ENCODE measurements at places on chromosomes 7 and 10.

GRCh38 chr7:155869784-155870076, 57.5 kb upstream of the SHH start:
- no peak for DNase-seq

DNA sequence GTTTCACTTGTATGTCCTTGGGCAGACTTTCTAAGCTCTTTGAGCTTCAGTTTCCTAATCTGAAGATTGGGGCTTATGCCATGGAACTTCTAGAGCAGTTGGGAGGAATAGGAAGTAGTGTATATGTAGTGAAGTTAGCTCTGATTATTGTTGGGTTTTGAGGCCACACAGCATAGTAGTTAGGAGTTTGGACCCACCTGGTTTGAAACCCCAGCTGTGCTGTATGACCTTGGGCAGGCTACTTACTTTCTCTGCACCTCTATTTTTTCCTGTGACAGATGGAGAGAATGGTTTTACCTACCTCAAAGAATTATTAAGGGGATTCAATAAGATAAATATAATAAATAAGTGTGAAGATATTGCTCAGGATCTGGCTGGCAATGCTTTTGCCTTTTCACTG, 61.4 kb upstream of the ADRB1 start:
- DNase-seq, result no peak

- no peak for DNase-seq
Measured at GRCh38 chr7:43290978-43291377, 178.5 kb downstream of the HECW1 start.

GRCh38 chr10:129381741-129382140, 85.3 kb upstream of the MGMT start:
- DNase-seq, result no peak

DNA sequence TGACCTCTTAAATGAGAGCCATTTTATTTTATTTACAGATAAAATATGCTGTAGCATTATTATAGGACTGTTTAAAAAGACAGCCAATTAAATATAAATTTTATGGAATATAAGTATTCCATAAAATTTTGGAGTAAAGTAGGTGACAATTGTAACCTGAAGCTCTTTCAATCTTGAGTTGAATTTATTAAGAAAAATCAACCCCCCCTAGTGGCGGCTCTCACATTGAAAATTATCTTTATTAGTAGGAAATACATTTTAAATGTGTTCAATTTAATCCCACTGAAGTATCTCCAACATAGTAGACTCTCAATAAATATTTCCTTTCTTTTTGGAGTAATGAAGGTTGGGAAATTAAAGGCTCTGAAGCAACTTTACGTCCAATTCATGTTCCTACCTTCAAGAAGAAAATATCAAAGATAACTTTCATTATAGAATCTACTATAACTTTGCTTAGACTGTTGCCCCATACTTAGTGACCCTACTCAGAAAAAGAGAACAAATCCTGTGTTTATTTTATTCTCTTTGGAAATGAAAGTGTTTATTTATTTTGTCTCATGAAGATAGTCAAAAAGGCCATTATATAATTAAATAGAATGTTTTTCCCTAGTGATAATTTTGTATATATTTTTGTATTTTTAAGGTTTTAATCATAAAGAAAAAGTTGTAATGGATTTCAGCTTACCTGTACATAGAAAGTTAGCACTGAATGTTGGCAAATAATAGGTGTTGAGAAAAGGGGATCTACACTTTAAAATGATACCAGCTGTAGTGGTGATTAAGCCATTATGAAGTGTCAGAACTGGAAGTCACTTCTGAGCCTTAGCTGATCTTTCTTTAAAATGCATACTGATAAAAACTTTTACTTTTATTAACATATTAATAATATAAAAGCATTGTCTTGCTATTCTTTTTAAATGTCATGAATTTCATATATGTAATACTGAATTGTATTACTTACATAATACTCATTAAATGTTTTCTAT, 3.3 kb downstream of the AHR start:
- DNase-seq, result no peak

DNA sequence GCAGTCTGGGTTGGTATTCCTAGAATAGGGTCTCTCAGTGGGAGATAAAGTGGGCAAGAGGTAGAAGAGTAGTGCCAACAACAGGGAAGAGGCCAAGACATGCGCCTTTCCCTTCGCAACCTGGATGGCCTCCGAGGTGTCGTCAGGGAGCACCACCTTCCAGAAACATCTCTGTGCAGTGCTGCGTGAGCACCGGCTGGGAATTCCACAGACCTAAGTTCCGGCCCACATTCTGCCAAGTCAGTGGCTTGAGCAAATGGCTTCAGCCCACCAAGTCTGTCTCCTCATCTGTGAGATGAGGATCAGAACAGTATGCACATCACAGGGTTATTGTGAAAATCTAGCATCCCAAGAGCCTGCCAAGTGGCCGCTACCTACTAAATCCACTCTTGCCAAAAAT, 40.6 kb downstream of the CCDC3 start:
- no peak for DNase-seq

DNA sequence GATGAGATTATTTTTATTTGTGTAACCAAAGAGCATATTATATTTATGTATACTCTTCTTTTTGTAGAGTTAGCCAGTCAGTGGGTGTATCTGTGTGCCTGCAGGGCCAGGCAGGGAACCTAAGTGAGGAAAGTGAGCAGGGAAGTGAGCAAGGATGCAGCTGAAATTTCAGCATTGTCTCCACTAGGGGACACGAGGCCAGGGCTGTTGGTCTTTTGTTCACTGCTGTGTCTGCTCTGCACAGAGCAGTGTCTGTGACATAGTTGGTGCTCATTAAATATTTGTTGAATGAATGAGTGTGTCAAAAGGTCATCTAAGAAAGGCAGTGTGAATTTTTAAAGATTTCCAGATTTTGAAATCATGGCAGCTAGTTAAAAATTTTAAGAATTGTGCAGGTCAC, 51.8 kb downstream of the SUGCT start:
- DNase-seq, result no peak

- no peak for DNase-seq
Measured at GRCh38 chr10:77944519-77944918, 18.0 kb upstream of the DLG5 start.

DNA sequence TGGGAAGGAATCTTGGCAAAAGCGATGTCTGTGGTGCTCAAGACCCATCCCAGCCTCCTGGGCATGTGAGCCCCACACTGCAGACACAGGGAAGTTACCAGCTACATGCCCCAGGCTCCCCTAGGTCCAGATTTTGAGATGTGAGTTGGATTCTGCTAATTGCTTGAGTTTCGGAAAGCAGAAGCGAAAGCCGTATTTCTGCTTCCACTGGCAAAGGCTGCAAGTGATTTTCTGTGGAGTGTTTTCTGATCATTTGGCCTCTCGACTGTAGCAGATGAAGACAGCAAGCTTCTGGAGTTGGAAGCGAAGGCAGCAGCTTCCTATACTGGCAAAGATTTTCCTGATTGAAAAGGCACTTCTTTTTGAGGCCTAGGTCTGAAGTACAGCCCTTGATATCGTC, 29.6 kb downstream of the ANKRD16 start:
- DNase-seq, result no peak

DNA sequence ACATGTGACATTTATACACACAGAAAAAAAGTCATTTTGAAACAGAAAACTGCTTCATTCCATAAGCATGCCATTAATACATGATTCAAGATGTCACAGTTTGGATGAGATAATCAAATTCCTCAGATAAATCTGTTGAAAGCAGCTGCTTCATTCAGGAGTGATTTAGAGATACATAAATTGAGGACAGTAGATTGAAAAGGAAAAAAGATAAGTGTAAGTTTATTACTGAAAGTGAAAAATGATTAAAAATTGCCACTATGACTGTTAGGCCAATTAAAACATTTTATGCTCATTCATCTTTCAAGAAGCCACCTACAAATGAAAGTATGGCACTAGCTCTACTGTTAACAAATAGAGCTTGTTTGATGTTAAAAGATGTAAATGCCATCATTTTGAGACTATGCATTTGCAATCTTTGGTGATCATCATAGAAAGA, 136.9 kb upstream of the CDK6 start:
- DNase-seq, result no peak

GRCh38 chr7:157292770-157293412, 43.9 kb upstream of the DNAJB6 start:
- no peak for DNase-seq

DNA sequence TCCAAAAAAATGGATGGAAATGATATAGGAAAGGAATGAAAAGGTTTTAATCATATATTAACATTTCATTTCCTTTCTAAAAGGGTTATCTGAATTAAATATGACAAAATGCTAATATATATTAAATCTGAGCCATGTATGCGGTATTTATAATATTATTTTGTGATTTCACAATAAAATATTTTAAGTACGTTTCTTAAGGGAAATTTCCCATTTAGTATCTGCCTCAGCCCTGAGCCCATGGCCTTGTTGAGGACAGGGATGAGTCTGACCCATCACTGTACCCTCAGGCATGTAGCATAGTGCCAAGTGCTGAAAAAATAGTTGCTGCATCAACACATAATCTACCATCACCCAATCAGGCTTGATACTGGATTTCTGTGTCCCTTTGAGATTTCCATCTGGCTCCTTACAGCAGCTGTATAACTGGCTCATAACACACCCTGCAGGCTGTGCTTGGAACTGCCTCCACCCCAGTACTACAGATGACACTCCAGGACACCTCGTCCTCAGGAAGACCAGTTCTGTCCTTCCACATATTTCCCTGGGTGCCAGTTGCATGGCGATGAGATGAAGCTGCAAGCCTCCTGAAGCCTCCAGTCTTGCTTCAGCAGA, 59.4 kb upstream of the ASAH2 start:
- no peak for DNase-seq

DNA sequence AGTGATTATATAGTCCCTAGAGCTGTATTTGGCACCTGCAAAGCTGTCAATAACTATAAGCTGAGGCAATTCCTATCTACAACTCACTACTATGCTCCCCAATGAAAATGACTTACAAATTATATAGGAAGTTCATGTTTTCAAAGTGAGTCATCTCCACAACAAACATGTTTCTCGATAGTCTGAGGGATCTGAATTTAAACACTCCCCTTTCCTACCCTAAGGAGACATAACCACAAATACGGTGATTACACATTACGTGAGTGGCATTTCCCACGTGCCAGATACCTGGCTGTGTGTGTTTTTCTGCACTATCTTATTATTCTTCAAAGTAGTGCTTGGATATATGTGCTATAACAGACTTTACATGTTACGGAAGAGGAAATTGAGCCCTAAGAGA, 122.5 kb upstream of the C1QL3 start:
- no peak for DNase-seq

DNA sequence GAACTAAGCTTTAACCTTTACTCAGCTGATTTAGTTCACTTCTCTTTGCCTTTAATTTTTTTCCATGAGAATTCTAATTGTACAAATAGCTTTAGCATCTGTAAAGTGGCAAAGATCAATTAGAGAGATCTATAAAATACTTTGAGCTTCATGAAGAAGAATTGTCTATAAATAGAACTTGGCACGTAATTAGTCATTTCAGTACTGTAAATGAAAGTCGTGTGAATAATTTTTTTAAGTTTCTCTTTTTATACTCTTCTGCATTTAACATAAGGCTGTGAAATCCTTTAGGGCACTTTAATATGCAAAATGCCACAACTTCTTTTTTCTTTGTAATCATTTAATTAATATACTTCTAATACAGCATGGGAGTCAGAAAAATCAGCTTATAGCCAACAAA, 177.8 kb downstream of the CSTF2T start:
- no peak for DNase-seq

GRCh38 chr10:132502544-132503300, 34.9 kb upstream of the INPP5A start:
- no peak for DNase-seq

DNA sequence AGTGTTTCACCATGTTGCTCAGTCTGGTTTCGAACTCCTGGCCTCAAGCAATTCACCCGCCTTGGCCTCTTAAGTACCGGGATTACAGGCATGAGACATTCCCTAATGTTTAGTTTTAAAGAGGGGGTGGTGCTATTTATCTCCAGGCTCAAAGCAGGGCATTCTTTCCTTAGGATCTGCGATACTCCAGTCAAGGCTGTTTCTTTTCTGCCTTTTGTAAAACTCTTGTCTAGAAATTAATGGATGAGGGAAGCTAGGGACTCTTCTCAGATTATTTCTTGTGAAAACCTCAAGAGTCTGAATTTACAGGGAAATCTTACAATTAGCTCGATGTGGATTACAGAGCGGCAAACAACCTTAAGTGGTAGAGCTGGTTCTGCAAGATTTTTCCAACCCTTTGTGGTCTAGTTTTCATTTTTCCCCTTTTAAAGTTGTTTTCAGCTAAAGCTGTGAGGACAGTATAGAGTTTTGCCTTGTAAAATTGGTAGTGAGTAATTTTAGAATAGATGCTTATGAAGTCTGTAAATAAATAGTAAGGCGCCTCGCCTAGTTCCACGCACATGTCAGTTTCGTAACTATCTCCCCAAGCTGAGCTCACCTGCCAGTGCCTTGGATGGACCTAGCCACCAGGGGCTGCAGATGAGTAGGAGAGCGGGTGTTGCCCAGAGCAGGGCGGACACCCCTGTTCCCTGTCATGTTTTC, 53.1 kb downstream of the CUX1 start:
- no peak for DNase-seq

DNA sequence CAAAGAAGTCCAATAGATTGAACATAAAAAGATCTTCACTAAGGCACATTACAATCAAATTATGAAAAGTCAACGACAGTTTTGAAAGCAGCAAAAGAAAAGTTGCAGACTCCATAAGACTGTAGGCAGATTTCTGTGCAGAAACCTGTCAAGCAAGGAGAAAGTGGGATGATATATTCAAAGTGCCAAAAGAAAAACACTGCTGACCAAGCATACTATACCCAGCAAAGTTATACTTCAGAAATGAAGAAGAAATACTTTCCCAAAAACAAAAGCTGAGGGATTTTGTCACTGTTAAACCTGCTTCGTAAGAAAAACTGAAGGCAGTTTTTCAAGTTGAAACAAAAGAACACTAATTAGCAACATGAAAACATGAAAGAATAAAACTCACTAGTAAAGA, 145.5 kb downstream of the ZEB1 start:
- no peak for DNase-seq
